ENCODE measurements at places on chromosomes 4 and X. TPM values are rescaled to one million over a fixed set of nuclear protein-coding genes. Genes with fewer than 3 reads are reported as not detected.

The GC gene
- not detected for total RNA-seq

The KLHL5 gene
- total RNA-seq, result 21.6 TPM

The PIR gene
- 74.2 TPM for total RNA-seq

DNA sequence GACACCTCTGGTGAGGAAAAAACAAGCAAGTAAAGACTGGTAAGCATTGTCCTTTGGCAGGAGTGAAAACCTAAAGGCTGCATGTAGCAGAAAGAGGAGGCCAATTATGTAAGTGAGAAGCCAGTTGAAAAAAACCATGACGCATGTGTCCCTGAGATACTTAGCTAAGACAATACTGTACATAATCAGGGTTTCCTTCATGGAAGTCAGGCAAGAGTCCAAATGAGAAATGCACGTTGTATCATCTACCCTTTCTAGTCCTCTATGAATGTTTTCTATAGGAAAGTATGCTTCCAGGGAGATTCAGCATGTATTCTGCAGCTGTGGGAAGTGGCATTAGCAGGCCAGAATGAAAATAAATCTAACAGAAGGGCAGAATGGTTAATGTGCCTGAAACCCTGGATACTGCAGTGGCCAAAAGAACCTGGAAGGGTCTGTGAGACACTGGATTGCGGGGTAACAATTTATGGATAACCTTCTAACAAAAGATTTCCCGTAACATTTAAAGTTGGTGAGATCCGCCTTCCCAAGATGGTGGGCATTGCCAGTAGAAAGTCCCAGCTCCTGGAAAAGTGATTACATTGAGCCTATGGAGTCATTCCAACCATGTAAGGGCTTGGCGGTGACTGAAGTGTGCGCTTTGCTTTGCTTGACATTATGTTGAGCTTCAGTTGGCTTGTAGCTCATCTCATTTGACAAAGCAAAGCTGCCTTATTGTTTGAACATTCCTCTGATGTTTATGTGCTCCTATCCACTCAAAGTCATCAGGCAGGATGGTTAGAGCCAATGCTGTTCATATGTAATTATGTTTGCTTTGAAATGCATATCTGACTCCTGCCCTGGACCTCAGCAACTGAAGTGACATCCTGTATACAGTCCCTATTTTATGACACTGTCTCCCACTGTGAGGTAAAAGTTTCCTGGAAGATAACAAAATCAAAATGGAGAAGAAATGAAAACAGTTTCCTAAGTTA, 200.4 kb downstream of the ARHGAP24 start:
- H3K27ac ChIP-seq, result no peak overlapping the region
- no peaks in the 10 kb centered on the region for H3K36me3 ChIP-seq
- no peak overlapping the region for H3K4me3 ChIP-seq
- no peaks in the 10 kb centered on the region for H3K27me3 ChIP-seq
- no peaks in the 10 kb centered on the region for H3K4me1 ChIP-seq

- no peak overlapping the region for H3K27ac ChIP-seq
- no peaks in the 10 kb centered on the region for H3K4me1 ChIP-seq
- no peaks in the 10 kb centered on the region for H3K27me3 ChIP-seq
- no peak overlapping the region for H3K4me3 ChIP-seq
- DNase-seq, result no peak
Observed at GRCh38 chr4:38723726-38724474, 58.9 kb downstream of the TLR10 start.

DNA sequence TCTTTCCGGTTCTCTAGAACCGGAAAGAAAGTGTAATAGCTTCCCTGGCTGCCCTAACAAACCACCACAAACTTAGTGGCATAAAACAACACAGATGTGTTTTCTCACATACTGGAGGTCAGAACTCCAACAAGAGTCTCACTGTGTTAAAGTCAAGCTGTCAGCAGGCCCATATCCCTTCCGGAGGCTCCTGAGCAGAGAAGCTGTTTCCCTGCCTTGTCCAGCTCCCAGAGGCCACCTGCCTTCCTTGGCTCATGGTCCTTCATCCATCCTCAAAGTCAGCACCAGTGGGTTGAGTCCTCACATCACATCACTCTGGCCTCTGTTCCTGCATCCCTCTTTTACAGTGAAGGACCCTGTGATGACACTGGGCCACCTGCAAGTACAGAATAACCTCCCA, 49.8 kb upstream of the HMX1 start:
- peaks cover 4% of the 10 kb centered on the region for H3K27me3 ChIP-seq
- no peak for DNase-seq
- H3K27ac ChIP-seq, result no peak overlapping the region
- no peak overlapping the region for H3K4me3 ChIP-seq

- DNase-seq, result no peak
- no peak overlapping the region for H3K4me3 ChIP-seq
- H3K36me3 ChIP-seq, result no peaks in the 10 kb centered on the region
- H3K4me1 ChIP-seq, result no peaks in the 10 kb centered on the region
Observed at GRCh38 chr4:144967161-144967560, 130.8 kb downstream of the ANAPC10 start.

DNA sequence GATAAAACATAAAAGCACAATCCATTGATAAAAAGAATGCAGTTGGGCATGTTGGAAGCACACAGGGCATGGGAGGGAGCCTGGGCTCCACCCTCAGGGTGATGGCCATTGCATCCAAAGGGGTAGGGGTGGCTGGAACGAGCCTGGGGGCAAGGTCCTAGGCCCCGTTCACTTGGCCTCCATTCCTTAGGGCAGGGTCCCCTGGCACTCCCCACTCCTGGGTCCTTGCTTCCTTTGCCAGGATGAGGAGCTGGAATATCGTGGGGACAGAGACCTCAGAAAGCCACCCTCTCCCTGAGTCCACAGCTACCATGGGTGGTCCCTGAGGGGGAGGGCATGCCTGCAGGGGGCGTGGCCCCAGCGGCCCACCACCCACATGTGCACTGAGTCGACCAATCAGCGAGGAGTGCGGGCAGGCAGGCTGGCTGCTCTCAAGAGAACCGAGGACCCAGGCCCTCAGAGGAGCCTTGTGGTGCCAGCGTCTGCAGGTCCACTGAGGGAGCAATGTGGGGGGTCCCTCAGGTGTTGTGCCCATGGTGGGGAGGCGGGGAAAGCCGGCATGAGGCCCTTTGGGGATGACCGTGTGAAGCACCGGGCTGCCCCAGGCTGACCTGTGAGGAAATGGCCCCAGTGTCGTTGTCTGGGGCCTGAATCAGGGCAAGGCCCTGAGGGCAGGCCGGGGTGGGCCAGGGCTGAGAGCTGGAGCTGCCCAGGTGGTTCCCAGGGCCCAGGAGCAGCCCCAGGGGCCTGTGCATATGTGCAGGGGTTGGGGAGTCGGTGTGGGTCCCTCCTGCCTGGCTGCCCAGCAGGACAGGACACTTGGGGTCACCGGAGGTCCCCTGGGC, 78.6 kb upstream of the AMELX start:
- DNase-seq, result no peak
- H3K36me3 ChIP-seq, result no peaks in the 10 kb centered on the region
- H3K4me3 ChIP-seq, result no peak overlapping the region
- no peaks in the 10 kb centered on the region for H3K4me1 ChIP-seq
- no peaks in the 10 kb centered on the region for H3K27me3 ChIP-seq
